CD4-positive, alpha-beta T cell treated with Interleukin-6 for 4 hours (primary cell): ENCODE measurements at places on chromosomes 1 and 21.
A peak's percentile ranks its signal among the peaks of the same experiment; 100 is the strongest.

GRCh38 chr1:32337855-32338636, 2.0 kb upstream of the MARCKSL1 start:
- DNase-seq: peak; percentile 21

DNA sequence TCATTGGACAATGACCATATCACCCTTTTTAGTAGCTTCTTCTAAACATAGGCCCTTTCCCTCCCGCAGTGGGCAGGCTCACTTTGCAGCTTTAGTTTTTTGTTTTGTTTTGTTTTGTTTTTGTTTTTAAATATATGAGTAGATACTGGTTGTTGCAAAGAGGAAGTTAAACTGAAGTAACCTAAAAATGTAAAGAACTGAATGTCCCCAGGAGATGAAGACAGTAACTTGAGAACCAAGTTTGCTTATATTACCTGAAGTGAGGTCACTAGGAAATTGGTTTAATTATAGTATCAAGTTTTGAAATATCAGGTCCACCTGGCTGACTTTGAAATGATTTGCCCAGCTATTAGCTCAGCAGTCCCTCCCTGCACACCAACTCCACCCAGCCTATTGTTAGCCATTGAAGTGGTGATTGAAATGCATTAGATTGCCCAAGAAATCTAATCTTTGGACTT, 18.2 kb downstream of the SMAP2 start:
- no peak for DNase-seq

DNA sequence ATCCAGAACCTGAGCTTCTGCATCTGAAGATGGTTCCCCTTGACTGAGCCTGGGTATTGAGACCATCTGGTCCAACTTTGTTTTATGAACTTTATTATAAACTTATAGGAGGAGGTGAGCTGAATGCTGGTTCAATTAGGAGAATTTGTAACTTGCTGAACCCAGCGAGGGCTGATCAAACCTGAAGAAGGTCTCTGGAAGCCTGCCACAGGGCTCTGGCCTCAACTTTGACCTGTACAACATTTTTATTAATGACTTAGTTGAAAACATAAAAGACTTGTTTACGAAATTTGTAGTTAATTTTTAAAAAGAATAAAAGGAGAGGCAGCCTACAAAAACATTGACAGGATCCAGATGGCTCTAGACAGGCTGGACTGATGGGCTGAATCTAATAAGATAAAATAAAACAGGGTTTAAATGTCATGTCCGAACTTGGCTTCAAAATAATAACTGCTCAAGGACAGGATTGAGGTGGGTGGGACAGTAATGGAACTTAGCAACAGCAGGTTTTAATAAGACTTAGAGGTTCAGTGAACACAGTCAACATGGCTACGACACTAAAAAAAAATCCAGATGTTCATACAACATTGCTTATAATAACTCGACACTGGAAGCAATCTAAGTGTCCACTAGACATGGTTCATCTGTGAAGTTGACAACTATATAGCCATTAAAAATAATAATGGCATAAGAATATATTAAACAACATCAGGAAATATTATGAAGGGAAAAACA, 53.4 kb upstream of the GJB5 start:
- DNase-seq: no peak

DNA sequence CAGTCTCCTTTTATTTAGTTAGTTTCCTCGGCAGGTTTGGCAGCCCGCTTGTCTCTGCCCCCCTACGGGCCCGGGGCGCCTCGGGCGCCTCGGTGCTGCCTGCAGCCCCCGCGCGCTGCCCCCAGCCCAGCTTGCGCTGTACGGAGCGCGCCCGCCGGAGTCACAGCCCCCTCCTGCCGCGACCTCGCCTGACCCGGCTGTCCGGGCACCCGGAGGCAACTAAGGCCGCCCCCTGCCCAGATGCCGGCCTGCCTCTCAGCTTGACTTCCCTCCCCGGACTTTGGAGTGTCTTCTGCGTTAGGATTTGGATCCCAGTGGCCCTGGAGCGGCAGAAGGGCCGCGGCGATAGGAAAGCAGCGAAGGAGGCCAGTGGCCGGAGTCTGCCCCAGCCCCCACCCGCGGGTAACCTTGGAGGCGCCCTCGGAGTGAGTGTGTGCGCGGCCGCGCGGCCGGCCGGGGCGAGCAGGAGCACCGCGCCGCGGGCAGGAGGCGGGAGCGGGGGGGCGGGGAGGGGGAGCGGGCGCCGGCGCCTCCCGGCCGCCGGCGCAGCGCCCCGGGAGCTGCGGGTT, 7.6 kb downstream of the CDKN2C start:
- DNase-seq: peak; percentile 28

GRCh38 chr1:56459260-56459659, 120.1 kb downstream of the PLPP3 start:
- DNase-seq: no peak

- DNase-seq: no peak
These were observed 145.1 kb upstream of the WNT4 start for GRCh38 chr1:22287946-22288520.

DNA sequence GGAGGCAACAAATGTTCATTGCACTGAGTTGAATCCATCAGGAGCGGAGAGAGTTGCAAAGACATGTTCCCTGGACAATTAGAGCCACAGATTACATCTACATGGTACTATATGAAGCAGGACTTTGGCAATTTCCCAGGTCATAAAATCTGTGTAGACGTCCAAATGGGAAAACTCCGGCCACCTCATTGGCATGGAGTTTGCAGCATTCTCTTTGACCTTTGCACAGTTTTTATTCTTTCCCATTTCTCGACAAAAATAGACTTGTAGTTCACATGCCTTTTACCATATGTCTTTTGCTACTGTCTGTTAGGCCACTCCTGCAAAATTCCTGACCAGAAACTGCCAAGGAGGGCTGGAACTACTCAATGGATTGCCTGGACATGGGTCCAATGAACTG, 48.2 kb downstream of the UBE2T start:
- no peak for DNase-seq

DNA sequence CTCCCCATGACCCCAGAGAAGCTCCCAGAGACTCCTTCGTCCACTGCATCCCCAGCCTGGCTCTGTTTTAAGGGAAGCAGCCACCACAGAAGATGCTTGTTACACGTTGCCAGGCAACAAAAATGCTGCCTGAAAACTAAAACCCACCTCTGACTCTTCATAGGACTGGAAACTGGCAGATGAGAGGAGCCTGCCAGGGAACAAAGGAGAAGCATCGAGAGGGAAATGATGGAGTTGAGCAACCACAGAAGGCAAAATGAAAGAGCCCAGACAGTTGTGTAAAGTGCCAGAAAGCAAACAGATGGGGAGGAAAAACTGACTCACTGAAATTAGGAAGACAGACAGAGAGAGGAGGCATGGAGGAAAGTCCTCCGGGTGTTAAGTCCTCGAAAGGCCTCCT, 118.4 kb downstream of the KCNN3 start:
- DNase-seq: no peak

DNA sequence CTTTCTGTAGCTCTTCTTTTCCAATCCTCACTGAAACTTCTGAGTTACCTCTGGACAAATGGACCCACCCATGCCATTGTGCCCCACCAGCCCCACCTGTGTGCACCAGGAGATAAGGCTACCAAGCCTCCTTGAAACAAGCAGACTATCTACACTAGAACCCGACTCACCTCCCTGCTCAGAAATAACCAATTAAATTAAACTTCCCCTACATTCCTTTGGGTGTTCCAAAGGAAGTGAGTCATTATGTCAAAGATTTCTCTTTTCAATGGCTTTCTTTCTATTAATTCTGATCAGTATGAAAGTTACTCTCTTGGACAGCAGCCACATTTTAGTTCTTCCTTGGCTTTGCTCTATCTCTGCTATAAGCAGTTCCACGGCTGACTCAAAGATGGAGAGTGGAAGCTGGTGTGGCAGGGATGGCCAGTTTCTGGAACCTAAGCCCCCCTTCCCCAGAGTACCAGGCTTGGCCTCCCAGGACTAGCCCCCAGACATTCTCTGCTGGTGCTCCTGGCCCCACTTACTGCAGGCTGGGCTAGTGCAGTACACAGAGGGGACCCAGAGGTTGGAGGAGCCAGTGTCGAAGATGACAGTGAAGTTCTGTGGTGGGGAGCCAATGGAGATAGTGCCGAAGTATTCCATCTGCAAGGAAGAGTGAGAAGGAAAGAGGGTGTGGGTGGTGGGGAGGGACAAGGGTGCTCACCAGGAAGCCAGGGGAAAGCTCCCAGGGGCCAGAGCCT, 1.9 kb downstream of the CTSE start:
- DNase-seq: no peak

- no peak for DNase-seq
These were observed 69.5 kb downstream of the FGGY start for GRCh38 chr1:59366346-59366745.

DNA sequence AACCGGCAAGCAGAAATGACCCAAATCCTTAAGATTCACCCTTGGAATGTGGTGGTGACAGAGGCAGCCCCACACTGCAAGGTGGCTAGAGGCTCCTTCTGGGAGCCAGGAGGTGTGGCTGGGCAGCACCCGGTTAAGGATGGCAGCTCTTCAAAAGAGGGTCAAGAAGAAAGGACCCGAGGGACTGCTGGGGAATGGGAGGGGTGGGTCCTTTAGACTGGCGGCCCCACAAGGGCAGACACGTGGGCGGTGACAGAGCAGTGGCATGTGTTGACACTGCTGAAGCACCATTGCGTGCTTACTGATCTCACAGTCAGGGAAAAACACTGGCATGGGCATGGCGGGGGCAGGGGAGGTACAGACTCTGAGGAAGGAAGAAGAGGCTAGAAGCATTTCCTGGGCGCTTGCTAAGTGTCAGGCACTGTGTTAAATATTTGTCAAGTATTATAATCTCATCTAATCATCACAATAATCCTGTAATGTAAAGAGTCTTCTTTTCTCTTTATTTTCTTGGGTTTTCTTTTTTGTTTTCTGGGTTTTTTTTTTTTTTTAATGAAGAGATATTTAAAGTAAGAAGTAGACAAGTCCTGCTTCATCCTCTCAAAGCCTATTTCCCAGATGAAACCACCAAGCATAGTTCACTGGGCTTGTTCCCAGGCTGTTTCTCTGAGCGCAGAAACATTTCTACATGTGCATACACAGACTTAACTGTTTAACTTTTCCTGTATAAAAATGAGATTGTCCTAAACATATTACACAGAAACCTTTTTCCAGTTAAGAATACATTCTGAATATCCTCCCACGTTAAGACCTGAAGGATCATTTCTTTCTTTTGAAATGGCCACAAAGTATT, 165.8 kb upstream of the EDN2 start:
- peak; percentile 63 for DNase-seq

GRCh38 chr1:65063025-65063424, 85.0 kb upstream of the AK4 start:
- DNase-seq: no peak

- DNase-seq: no peak
These were observed 14.9 kb downstream of the CREG1 start for GRCh38 chr1:167538657-167539056.

DNA sequence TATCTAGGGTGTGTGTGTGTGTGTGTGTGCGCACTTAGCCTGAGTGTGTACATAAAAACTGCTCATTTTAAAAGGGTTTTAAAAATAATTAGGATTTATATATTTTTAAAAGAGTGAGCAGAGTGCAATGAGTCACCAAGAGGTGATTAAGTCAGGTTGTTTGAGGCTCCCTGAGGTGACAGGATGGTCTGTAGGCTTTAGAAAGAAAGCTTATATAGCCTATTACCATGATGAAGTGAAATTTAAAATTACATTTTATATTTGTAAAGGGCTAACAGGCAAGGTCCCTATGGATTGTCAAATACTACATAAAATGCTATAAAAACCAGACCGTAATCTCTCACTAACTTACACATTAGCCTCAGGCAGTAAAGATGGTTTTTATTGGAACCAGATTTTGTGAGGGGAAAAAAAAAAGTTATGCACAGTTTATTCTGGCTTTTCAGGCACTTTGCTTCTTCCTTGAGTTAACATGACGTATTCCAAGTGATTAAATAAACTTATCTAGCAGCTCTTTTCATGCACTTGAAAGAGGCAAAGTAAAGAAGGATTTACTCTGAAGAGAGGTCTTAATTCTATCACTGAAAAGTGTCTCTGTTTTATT, 711.7 kb upstream of the PTBP2 start:
- no peak for DNase-seq

DNA sequence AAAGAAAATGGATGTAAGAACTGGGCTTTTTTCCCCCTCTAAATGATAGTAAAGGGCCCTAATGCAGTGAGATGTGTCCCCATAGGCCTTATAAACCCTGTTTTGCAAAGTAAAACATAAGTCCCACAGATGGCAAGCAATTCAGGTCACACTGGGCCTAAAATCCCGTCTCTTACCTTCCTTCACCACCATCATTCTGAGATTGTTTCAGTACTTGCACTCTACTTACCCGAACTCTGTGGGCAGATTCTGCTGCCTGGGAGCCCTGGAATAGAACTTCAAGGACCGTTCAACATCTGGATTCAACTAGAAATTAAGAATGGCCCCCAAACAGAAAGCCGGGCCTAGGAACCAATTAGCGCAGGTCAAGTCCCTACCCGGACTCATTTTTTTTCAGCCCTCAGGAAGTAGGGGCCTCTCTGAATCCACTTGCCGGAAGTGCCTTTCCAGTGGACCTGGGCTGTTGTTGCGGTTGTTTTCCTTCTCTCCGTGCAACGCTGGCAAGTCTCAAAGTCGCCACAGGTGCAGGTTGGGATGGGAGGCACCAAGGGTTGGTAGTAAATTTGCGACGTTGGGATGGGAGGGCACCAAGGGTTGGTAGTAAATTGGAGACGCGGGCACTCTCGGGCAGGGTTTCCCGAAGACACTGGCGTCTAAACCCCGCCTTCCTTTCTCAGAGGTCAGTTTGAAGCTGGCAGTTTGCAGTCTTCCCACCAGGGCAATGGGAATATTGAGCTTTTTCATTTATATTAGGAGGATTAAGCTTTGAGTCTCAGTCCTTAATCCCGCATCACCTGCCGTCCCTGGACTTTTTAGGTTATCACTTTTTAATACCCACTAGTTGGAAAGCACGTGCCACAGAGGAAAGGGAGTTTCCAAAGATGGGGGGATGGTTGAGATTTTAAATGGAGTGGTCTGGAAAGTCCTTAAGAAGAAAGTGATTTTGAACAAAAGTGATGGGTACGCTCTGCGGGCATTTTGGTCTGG, at the start of gene TMEM69:
TMEM69 (plus strand) TSS at position 428 of the 987 bp plus-strand sequence. CDS start 2,888 bp downstream, outside the sequence.
- DNase-seq: peak; percentile 78

GRCh38 chr1:171999756-172000155, 158.5 kb downstream of the DNM3 start:
- DNase-seq: no peak

- peak; percentile 69 for DNase-seq
These were observed 5.3 kb downstream of the PTTG1IP start for GRCh38 chr21:44867999-44868700.

GRCh38 chr1:9737057-9737456, 85.5 kb downstream of the PIK3CD start:
- no peak for DNase-seq

DNA sequence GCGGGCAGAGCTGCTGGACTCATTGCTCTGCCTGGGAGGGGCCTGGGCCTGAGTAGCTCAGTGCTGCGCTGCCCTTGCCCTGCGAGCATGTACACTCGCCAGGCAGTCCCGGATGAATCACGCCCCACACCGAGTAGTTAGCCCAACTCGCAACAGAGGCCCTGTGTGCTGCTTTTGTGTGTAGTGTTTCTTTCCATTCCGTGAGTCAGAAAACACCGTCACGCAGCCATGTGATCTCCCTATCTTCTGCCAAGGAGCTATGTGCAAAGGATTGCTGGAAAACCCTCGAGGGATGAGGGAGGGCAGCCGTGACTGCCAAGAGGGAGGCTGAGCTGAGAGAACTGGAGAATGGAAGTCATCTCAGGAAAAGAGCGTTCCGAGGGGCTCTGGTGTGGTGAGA, 37.3 kb downstream of the NENF start:
- no peak for DNase-seq

- no peak for DNase-seq
These were observed 796.2 kb downstream of the PLA2G4A start for GRCh38 chr1:187624812-187625545.
